ENCODE measurements at places on chromosomes 1 and 21.
A peak's percentile ranks its signal among the peaks of the same experiment; 100 is the strongest.

- no peak for DNase-seq
Observed at GRCh38 chr1:19003371-19004290, 47.2 kb upstream of the IFFO2 start.

- no peak for DNase-seq
Observed at GRCh38 chr1:156062189-156062588, 1.2 kb downstream of the RAB25 start.

DNA sequence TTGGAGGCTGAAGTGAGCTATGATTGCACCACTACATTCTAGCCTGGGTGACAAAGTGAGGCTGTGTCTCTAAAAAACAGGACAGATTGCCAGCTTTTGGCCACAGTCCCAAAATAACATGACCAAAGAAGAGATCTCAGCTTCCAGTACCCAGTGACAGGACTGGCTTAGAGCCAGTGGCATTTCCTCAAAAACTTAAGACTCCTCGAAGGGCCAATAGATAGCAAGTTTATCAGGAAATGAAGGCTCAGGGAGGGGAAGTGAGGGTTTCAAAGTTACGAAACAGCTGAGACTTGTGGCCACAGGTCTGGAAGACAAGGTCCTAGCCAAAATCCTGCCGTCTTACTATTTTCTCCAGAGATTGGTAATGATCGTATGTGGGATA, 6.3 kb upstream of the TMEM39B start:
- DNase-seq: peak; percentile 41

- DNase-seq: no peak
Observed at GRCh38 chr21:38777015-38777414, 28.7 kb upstream of the ETS2 start.

DNA sequence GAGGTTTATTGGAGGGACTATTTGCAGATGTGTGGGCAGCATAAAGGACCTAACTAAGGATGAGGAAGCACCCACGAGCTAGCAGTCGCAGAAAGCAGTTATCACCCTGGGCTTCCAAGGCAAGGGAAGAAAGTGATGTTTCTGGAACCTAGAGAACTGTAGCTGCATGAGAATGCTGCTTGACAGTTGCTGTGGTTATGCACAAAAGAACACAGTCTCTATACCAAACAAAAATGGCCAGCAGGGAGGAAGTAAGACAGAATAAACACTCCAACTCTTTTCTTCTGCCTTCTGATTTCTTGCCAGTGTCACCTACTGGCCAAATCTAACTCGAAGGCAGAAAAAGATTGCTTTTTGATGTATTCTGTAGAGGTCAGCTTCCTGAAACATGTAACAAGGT, 190.2 kb downstream of the RASAL2 start:
- no peak for DNase-seq

DNA sequence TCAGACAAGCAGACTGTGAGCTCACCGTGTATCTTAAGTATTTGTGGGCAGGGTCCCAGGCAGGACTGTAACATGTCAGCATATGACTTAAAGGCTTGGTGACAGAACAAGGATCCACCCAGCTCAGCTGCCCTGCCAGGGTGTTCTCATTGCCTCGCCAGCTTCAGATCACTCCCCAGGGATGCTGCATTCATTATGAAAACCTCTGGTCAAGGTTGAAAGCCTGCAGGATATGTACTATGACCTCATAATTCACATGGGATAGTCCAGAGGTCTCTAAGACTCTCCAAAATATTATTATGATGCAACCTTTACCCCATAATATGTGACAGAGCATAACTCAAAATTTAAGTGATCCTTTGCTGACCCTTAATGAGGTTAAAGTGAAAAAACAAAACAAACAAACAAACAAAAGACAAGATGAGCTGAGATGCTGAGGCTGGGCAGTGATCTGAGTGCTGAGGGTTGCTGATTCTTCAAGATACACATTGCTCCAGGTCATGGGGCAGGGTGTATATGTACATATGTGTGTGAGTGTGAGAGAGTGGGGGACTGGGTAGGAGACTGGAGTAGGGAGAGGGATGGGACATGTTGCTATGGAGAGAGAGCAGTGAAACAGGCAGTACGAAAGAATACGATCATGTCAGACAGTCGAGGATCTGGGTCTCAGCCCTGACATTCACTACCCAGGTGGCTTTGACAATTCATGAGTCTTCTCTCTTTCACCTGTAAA, 98.8 kb upstream of the DUSP10 start:
- DNase-seq: no peak

DNA sequence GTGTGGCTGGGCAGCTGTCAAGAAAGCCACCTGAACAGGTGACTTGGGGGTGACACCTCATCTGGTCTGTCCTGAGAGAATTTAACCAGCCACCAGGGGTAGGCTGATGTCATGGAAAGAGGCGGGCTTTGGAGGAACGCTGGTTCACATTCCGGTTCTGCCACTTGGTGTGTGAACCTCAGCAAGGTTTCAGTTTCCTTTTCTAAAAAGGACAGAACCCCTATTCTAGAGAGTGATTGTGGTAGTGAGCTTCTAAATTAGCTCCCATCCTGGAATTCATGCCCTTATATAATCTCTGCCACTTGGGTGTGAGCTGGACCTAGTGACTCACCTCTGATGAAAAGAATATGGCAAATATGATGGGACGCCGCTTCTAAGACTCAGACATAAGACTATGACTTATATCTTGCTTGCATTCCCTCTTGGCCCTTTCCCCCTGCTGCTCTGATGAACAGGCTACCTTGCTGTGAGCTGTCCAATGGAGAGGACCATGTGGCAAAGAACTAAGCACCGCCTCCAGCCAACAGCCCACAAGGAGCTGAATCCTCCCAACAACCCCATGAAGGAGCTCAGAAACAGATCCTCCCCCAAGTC, 332.1 kb downstream of the RRAGC start:
- no peak for DNase-seq

GRCh38 chr21:35475762-35476161, 426.7 kb upstream of the RUNX1 start:
- peak; percentile 34 for DNase-seq

GRCh38 chr21:21955204-21955603, 957.0 kb downstream of the NCAM2 start:
- DNase-seq: no peak

DNA sequence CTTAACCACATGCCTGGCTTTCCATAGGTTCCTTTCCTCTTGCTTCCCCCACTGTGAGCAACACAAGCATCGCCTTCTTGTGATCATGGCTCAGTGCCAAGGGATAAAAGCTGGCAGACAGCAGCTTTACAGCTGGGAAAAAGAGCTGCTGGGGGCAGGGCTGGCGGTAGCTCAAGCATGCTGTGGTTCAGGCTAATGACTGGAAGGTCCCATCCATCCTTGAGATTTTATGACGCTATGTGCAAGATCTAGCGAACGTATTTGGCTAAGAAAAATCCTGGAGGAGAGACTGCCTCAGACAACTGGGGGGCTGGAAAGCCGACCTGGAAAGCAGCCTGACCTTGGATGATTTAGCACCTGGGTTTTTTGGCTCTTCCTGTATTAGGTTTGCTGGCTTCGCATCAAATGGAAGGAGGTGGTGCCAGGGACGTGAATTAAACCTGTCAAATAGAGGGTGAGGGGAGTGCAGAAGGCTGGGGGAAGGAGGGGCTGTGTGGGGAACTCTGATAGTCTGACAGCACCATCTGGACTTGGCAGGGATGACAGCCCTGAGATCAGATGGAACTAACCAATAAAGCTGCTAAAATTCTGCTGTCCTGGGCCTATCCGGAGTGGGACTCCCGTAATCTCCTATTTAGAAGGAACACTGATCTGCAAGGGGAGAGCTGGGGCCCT, 34.8 kb downstream of the ZMYND12 start:
- peak; percentile 7 for DNase-seq

- DNase-seq: peak; percentile 60
Observed at GRCh38 chr1:219385787-219386427, 212.2 kb downstream of the LYPLAL1 start.

GRCh38 chr1:21165646-21166045, 11.1 kb downstream of the EIF4G3 start:
- no peak for DNase-seq

DNA sequence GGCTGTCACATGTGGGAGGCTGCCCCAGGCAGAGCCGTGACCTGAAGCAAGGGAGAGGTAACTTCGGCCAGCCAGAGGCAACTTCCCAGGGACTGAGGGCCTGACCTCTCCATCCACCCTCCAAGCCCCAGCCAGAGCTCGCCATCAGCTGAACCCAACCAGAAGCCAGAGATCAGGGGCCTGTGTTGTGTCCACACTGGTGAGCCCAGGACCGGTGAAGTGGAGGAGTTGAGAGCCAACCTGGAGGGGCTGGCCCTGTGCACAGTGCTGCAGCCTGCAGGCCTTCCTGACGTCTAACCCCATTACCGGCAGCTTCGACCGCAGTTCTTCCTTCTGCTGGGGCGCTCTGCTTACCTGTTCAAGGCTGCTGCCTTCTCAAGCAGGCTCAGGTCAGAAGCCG, 19.6 kb upstream of the PDE9A start:
- no peak for DNase-seq

DNA sequence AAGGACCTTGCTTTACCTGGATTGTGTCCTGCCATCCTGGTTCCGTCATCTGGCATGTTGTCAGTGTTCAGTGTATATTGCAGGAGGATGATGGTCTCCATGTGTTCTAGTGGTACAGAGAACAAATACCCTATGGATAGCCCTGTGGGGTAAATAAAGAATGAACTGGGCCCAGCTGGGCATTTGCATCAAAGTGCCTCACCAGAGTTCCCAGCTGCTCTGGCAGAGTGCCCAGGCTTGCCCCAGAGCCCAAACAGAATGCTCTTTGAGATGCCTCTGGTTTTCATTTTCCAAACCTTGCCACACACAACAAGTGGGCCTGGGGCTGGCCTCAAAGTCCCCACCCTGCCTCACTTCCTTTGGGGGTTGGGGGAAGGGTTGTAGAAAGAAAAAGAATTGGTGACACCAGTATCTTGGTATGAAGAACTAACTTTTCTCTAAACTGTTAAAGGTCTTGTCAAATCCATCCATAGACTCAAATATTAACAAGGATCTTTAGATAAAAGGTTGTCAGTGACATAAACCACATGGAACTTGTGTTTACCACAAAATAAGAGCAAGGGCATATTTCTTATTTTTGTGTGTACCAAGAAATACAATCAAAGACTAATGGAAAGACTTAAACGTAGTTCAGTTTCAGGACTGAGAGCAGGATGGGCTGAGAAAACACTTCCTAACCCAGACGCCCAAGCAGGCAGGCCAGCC, 82.2 kb downstream of the LMO4 start:
- DNase-seq: no peak

DNA sequence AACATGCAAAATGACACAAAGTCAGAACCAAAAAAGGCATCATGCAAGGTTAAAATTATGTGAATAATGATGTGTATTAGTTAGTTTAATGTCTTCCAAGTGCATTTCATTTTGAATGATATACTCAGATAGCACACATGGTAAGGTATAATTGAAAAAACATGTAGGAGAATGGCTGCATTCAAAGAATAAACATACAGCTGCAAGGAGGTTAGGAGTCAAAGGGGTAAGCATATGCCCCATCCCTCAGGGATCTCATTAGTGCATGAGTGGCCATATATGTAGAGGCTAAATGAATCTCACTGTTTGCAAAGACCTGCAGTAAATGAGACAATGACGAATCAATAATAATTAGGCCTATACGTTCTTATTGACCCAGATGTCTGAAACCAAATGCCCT, 179.7 kb upstream of the HOOK1 start:
- DNase-seq: no peak

GRCh38 chr1:196577386-196577785, 30.9 kb downstream of the KCNT2 start:
- DNase-seq: no peak

DNA sequence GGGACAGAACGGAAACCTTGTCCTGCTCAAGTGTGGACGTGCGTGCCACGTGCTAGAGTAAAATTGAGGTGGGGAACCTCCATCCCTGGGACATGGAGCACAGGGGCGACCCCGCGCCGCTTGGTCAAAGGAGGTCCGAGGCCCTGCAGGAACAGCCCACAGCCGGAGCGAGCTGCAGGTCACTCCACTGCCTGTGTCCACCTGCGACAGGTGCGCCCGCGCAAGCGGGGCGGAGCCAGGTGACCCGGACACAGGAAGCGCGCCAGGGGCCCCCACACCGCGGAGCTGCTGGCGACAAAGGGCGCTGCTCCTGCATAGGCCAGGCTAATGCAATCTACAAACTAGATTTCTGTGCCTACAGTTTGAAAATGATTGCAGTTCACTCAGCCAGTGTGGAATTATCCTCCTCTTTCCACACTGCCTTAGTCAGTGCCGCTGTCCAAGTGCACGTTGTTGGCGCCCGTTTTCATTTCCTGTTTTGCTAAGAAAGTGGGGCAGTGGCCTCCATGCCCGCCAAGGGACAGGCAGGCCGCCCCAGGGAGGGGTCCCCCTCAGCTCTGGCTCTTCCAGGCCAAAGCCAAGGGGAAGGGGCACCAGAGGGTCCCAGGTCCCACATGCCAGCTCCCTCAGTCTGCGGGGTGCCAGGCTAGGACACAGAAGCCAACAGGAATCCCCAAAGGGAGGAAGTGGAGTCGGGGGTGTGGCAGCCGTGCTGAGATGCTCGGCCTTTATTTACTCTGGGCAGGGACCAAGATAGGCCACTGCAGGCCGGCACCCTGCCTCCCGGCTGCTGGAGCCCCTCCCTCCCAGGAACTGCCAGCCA, 4.3 kb upstream of the NADK start:
- no peak for DNase-seq

GRCh38 chr1:247746391-247746935, 1.5 kb downstream of the OR14A2 start:
- DNase-seq: peak; percentile 42

DNA sequence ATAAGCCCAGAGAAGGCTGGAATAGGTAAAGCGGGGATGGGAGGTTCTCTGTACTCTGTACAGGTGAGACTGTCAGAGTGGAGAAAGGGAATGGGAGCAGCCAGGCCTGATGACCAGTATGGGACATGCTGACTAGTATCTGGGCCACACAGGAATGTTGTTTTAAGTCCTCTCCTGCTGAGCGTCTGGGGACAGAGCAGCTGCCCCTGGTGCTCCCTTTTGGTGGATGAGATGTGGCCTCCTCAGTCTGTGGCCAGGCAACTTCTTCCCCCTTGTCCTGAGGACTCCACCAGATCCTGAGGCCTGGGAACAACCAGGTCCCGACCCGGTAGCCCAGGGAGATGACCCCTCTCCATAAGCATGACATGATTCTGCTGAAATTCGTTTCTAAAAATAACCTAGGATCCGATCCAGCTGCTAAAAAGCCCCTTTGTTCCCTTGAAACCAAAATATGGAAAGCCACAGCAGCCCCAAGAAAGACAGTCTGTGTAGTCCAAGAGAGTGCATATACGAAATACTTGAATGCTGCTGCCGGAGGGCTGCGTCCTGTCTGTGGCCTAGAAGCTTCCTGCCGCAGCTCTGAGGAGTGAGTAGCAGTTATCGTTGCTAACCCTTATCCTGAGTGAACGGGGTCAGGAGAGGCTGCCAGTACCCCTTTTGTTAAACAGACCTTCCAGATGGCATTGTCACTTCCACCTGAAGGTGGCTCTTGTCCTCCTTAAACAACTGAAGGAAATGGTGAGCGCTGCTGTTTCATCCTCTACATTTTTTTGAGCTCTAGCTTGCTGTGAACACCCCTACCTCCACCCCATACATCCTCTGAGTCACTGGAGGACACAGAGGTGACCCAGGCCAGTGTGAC, 47.1 kb downstream of the ATP2B4 start:
- DNase-seq: peak; percentile 92

GRCh38 chr1:109527098-109527811, 12.4 kb upstream of the GPR61 start:
- DNase-seq: no peak
